Renal cortex interstitium (tissue), 15 donors: ENCODE measurements at places on chromosomes 16 and 17.

DNA sequence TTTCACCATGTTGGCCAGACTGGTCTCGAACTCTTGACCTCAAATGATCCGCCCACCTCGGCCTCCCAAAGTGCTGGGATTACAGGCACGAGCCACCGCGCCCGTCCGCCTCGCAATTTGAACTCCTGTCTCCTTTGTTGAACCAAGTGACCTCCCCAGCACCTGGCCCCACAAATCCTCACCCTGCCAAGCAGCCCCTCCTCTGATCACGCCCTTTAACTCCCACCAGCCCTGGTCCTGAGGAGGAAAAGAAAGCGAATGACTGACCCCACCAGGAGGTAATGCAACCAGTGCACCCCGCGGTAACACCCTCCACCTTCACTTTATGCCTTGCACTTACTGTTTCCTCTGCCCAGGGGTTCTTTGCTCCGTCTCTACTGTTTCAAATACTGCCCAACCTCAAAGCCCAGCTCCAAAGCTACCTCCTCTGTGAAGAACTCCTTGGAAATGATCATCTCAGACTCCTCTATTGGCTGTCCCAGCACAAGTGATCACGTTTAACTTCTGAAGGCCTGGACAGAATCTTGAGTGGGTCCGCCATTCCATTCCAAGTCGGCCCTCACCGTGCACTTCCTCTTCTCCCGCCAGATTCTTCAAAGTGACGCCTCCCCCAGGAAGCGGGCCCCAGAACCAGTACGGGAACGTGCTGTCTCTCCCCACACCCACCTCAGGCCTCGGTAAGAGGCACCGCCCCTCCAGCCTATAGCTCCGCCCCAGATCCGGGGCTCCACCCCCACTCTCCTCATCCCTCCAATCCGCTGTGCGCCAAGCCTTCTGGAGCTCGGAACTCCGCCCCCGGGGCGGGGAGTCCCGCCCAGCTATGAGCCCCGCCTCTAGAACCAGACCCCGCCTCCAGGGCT, 4.4 kb downstream of the CD19 start:
- no peak for DNase-seq

DNA sequence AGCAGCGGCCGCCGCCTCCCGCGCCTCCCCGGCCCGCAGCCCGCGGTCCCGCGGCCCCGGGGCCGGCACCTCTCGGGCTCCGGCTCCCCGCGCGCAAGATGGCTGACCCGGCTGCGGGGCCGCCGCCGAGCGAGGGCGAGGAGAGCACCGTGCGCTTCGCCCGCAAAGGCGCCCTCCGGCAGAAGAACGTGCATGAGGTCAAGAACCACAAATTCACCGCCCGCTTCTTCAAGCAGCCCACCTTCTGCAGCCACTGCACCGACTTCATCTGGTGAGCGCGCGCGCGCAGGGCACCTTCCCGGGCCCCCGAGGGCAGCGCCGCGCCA, 258 bp downstream of the PRKCB start:
- no peak for DNase-seq

DNA sequence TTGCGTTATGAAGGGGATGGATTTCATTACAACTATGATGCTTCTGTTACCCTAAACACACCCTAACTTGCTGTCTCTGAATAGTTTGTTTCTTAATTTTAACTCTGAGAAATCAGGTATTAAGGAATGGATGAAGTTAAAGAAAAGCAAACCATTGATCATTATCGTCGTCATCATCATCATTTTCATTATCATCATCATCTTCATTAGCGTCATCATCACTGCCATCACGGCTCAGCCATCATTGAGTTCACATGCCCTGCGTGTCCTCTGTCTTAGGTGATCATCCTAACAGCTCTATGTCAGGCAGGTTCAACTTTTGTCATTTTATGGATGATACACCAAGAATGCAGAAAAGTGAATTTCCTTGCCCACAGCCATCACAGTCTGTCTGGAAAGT, 477.5 kb upstream of the EEF2KMT start:
- no peak for DNase-seq

DNA sequence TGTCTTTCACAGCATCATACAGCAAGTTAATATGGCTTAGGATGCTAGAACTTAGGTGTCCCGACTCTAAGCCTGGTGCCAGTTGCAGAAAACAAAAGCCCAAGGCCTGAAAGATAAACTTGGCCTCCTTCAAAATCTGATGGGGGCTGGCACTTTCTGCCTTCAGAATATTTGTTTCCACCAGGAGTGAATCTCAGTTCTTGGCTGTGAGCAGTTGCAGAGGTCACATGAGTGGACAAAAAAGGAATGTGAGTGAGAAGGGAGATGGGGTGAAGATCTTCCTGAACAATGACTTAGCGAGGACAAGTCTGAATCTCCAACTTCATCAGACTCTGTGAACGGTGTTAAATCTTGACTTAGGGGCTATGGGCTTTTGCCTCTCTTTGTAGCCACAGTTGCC, 46.6 kb downstream of the HOXB1 start:
- no peak for DNase-seq
